Activated CD8-positive, alpha-beta memory T cell treated with anti-CD3 and anti-CD28 coated beads, Interleukin-2, amount 50 U/mL, for 4 hours (primary cell): ENCODE measurements at places on chromosomes 7 and 10.

- no peak for DNase-seq
These were observed 24.0 kb downstream of the TMEM176A start for GRCh38 chr7:150824379-150825177.

GRCh38 chr7:65832281-65832680 lies 40.6 kb upstream of the VKORC1L1 start:
- DNase-seq, result no peak

DNA sequence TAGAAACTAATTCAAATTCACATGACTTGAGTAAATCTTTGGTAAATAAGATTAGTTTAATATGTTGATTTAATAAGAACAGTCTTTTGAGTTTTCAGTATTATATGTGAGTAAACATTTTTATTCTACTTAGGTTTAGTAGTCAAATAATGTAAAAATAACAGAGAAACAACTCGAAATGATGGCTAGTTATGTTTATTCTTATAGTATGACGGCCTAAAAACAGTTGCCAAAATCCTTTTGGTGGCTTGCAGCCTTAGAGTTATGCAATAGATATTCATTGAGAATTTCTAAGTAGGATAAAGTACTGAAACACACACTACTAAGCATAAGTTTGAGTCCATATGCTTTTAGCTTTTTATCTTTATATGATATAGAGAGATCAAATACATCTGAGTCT lies 184.8 kb downstream of the GNAI1 start:
- DNase-seq, result no peak

GRCh38 chr10:132120734-132121510 lies 55.2 kb downstream of the JAKMIP3 start:
- DNase-seq, result no peak

DNA sequence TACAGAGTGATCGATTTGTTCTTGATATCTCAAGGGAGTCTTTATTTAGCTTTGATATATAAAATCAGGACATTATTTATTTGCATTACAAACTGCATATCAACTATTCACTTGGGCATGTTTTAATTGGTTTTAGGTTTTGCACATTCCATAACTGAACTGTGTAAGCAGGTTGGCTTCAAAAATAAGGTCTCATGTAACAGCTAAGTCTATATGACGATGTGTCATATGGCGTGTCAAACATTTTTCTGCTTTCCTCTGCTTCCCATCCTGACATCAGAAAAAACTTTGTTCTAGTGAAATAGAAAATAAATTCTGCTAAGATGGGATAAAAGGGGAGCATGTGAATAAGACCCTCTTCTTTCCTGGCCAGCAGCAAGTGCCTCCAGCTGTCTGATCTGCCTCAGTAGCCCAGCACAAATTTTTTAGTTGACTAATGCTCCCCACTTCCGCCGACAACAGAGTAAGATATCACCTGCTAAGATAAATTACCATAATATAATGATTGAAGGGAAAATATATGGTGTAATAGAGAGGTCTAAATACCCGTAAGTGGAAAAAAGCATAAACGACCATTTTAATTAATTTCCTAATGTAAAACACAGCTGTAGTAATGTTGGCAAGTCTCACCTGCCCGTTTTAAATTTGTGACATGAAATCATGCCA lies 180.5 kb downstream of the TAX1BP1 start:
- DNase-seq, result no peak

DNA sequence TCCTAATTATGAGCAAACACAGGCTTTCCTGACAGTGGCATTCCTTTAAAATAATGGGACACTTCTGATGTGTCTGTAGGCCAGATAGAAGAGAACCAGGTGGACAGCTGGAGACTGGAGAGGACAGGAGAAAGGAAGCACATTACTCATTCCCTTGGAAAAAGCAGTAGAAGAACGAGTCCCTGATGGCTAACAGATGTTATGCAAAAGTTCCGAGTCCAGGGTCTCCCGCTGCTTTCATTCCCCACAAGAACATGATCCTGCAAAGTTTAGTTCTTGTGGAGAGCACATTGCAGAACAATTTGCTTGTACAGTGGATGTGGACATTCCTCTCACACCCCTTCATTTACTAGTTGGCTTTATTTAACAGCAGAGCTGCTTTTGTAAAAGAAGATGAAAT lies 137.6 kb downstream of the GPAM start:
- DNase-seq, result no peak

GRCh38 chr7:102914585-102914984 lies 1.8 kb downstream of the LRRC17 start:
- DNase-seq, result no peak

GRCh38 chr7:41292487-41292886 lies 410.4 kb downstream of the INHBA start:
- no peak for DNase-seq

GRCh38 chr7:151339651-151340382 lies 1.8 kb upstream of the NUB1 start:
- no peak for DNase-seq

DNA sequence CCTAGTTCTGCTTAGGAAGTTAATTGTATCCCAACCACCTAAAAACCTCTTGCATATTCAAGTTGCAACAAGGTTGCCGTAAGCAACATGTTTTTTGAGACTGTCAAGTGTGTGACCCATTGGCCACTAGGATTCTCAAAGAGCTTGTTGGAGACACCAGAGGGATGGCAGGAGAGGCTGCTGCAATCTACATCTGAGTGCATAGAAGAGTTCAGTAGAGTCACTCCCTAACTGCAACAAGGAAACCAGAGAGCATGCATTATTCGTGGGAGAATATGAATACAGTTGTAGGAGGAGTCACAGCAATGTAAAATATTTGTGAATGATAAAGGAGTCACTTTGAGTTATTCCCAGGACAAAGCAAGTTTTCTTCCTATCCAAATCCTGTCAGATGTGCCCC lies 538.6 kb downstream of the TNS3 start:
- DNase-seq, result no peak

DNA sequence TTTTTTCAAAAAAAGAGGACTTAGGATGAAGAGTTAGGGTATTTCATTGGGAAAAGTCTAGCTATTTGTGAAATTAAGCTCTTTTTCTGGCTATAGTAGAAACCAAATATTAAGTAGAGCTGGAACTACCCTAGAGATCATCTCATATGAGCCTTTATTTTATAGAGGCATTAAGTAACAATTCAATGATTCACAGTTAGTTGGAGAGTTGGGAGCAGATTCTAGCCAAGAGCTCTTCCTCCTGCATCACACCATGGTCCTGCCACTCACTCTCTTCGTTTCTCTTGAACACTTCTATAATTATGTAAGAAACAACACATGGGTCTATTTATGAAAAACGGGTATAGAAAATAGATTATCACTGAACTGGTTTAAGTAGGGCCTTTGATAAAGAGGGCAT lies 76.1 kb upstream of the ANK3 start:
- no peak for DNase-seq

GRCh38 chr7:30553141-30553540 lies 41.5 kb upstream of the GARS1 start:
- no peak for DNase-seq

DNA sequence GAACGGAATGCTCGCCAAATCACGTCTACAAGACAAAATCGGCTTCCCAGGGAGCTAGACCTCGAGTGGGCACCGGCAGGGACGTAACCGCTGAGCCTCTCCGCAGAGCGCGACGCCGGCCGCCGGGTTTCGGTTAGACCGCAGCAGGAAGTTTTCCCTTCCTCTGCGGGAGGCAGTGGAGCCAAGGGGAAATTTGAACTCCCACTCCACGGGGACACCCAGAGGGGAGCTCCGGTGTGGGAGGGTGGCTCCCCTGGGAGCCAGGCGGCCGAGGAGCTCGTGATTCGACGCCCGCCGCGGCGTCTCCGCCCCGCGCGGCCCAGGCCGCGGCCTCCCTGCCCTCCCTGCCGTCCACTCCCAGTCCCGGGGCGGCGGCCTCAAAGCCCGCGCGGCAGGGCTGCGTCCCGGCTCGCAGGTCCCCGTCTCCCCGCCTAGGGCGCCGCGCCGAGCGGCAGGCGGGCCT lies 426 bp downstream of the SYPL1 start:
- no peak for DNase-seq

DNA sequence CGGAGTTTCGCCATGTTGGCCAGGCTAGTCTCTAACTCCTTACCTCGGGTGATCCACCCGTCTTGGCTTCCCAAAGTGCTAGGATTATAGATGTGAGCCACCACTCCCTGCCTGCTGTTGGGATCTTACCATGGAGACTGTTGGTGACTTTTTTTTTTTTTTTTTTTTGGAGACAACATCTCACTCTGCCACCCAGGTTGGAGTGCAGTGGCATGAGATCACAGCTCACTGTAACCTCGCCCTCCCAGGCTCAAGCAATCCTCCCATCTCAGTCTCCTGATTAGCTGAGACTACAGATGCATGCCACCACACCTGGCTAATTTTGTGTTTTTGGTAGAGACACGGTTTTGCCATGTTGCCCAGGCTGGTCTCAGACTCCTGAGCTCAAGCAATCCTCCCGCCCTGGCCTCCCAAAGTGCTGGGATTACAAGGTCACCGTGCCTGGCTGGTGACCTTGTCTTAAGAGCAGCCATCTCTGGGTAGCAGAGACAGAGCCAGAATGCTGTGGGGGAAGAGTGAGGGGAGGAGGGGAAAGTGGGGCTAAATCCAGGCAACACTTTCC lies 25.7 kb upstream of the ASCC1 start:
- no peak for DNase-seq

GRCh38 chr7:5404421-5404826 lies 19.2 kb downstream of the TNRC18 start:
- DNase-seq, result no peak

GRCh38 chr7:21980926-21981500 lies 35.3 kb upstream of the CDCA7L start:
- DNase-seq, result no peak

DNA sequence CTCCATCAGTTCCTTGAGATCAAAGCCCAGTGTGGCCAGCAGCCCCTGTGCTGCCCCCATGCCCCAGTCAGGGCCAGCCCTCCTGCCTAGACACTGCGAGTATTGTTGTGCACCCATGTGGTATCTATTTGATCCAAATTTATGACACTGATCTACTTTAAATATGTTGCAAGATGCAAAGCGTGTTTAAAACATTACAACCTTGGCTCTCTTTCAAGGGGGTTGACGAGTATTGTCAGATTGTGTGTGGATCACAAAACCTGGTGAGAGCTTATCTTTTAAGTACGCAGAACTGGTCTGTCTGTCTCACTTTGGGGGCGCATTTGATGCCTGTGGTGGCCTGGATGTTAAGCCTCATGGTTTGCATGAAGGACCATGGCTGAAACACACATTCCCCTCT lies 108.9 kb downstream of the COL13A1 start:
- DNase-seq, result no peak

DNA sequence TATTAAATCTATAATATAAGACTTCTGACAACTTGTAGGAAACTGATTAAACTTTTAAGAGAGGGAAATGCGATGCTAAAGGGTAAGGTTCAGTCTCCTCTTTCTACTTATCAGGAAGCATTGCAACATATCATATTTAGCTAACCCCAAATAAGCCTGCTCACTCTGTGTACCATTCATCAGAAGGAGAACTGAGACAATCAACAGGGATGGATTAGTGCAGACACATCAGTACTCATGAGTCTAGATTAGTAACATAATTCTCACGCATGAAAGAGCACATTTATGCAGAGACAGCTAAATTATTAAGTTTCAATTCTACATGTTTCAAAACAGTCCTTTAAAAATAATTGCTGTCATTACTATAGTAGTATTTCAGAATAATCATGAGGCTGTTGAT lies 354.2 kb upstream of the ZWINT start:
- DNase-seq, result no peak

DNA sequence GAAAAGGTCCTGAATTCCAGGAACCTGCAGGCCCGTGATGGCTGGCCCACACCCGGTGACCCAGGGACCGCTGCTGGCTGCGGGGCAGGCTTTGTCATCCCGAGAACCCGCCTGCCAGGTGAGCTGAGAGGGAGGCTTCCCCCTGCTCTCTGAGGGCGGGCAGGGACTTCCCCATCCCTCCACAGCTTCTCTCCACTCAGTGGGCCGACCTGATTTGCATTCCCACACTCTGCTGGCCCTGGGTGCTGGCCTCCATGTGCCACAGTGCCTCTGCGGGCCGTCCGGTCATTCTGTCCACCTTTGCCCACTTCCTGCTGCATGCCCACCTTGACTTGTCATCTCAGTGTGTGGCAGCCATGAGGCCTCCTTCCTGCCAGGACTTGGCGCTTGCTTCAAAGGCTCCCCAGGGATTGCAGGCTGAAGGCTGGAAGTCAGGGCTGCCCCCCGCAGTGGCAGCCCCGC lies 35.3 kb downstream of the PALD1 start:
- no peak for DNase-seq

DNA sequence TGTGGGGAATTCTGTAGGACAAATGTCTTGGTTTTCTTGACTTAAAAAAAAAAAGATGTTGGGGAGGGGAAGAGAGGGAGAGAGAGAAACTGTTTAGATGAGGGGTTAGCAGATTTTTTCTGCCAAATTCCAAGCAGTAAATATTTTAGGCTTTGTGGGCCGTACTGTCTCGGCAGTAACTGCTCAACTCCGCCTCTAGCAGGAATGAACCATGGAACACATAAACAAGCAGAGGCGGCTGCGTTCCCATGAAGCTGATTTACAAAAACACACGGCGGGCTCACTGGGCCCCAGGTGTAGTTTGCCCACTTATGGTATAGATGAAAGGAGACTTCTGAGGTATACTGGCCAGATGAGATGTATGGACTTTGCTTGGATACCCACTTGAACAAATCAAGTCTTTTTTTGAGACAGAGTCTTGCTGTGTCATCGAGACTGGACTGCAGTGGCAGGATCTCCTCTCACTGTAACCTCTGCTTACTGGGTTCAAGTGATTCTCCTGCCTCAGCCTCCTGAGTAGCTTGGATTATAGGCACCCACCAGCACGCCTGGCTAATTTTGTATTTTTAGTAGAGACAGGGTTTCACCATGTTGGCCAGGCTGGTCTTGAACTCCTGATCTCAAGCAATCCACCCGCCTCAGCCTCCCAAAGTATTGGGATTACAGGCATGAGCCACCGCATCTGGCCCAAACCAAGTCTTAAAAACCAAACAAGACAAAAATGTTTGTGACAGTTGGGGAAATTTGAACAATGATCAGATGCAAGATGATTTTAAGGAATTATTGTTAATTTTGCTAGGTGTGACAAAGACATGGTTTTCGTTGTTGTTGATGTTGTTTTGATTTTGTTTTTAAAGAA lies 9.7 kb upstream of the ADAMTS14 start:
- no peak for DNase-seq

- DNase-seq, result no peak
These were observed 65.3 kb upstream of the AQP1 start for GRCh38 chr7:30846378-30846777.

DNA sequence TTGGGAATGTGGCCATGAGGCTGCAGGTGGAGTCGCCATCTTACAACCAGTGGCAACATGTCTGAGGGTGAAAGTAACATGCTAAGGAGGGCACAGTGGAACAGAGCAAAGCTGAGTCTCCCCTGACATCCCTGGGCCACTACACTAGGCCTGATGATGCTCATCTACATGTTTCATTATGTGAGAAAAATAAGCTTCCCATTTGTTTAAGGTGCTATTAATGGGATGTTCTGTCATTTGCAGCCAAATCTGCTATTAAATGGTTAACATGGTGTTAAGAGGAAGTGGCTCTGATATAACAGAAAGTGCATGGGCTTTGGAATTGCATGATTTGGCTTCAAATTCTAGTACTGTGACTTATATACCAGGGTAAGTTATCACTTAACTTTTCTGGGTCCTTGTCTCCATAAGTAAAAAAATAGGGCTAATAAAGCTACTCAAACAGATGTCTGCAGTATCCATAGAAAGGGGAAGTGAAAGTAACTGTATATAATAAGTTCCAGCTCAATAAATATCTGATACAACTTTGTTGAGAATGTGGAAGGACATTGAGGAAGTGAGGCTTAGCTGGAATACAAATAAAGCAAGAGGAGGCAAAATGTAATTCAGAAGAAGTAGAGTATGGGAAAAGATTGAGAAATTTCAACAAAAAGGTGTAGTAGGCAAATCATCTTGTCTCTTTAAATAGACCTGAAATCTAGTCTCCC lies 158.9 kb downstream of the RTKN2 start:
- no peak for DNase-seq
